ENCODE measurements at places on chromosomes 16 and 17.

DNA sequence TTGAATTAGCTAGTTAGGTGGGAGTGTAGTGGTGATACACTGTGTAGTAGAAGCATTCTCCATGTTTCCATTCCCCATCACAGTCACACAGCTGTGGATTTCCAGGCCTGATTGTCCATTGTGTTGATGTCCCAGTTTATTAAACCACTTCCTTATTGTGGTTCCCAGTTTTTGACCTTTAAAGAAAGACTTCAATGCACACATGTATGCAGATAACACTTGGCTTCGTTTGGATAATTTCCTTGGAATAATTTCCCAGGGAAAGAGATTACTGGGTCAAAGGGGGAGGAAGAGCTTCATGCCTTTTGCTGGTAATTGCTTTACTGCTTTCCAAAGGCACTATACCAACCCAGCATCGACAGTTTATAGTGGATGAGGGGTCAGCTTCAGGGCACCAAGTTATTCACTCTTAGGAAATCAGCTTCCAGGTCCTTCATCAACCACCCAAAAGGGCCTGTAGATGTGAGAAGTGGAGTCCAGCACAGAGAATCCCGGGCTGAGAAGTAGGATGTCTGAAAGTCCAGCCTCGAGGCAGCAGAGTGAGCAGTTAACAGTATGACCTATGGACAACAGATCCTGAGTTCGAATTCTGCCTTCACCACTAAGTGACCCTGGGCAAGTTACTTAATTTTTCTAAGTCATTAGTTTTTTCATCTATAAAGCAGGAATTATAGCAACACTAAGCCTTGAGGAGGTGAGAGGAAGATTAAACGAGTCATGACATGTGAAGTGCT, 31.3 kb upstream of the TNS4 start:
- H3K4me1 ChIP-seq, result peaks cover 60% of the 10 kb centered on the region
- H3K36me3 ChIP-seq, result no peaks in the 10 kb centered on the region
- no peak for DNase-seq
- H3K4me3 ChIP-seq, result no peak overlapping the region
- H3K27ac ChIP-seq, result peak overlapping the region; percentile 71
- H3K27me3 ChIP-seq, result no peaks in the 10 kb centered on the region

GRCh38 chr17:40371261-40371929, 6.9 kb upstream of the GJD3 start:
- H3K4me3 ChIP-seq, result no peak overlapping the region
- no peak overlapping the region for H3K27ac ChIP-seq
- DNase-seq, result no peak
- H3K4me1 ChIP-seq, result no peaks in the 10 kb centered on the region
- H3K36me3 ChIP-seq, result no peaks in the 10 kb centered on the region
- H3K27me3 ChIP-seq, result peaks cover 11% of the 10 kb centered on the region

- H3K36me3 ChIP-seq, result no peaks in the 10 kb centered on the region
- peaks cover 70% of the 10 kb centered on the region for H3K4me1 ChIP-seq
- peak overlapping the region; percentile 99 for H3K27ac ChIP-seq
- H3K27me3 ChIP-seq, result no peaks in the 10 kb centered on the region
These were observed 845 bp downstream of the SP2 start for GRCh38 chr17:47896672-47897490.

GRCh38 chr16:57096192-57096591, 3.8 kb downstream of the CPNE2 start:
- no peak overlapping the region for H3K4me3 ChIP-seq
- no peaks in the 10 kb centered on the region for H3K36me3 ChIP-seq
- no peak overlapping the region for H3K27ac ChIP-seq
- H3K4me1 ChIP-seq, result peaks cover 54% of the 10 kb centered on the region
- H3K27me3 ChIP-seq, result no peaks in the 10 kb centered on the region
- DNase-seq, result no peak

DNA sequence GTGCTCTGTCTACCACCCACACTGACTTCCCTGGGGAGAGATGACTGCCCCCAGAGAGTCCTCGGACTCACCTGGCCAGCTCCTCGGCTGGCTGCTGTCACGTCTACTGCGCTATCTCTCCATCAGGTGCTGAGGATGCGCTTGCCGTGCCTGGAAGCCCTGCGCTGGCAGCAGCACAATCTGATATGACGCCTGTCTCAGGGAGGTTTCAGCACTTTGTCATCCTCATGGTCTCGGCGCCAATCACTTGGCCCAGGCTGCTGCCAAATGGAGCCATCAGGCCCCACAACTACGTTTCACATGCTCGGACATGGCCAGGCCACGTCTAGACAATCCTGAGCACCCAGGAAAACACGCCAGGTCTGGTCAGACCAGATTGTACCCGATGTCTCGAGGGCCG, 46.7 kb downstream of the FOXL1 start:
- no peak for DNase-seq
- no peaks in the 10 kb centered on the region for H3K36me3 ChIP-seq
- H3K27ac ChIP-seq, result no peak overlapping the region
- peaks cover 48% of the 10 kb centered on the region for H3K27me3 ChIP-seq
- no peak overlapping the region for H3K4me3 ChIP-seq
- H3K4me1 ChIP-seq, result no peaks in the 10 kb centered on the region

- peaks cover 13% of the 10 kb centered on the region for H3K4me1 ChIP-seq
- H3K4me3 ChIP-seq, result no peak overlapping the region
- no peaks in the 10 kb centered on the region for H3K36me3 ChIP-seq
- H3K27ac ChIP-seq, result peak overlapping the region; percentile 79
These were observed 8.9 kb downstream of the GNGT2 start for GRCh38 chr17:49201481-49201927.

- no peak overlapping the region for H3K4me3 ChIP-seq
- no peak for DNase-seq
- H3K27me3 ChIP-seq, result no peaks in the 10 kb centered on the region
- H3K4me1 ChIP-seq, result peaks cover 9% of the 10 kb centered on the region
- peaks cover 96% of the 10 kb centered on the region for H3K36me3 ChIP-seq
These were observed 20.9 kb downstream of the AKTIP start for GRCh38 chr16:53482123-53482522.

- H3K4me3 ChIP-seq, result no peak overlapping the region
- H3K27ac ChIP-seq, result no peak overlapping the region
- no peaks in the 10 kb centered on the region for H3K36me3 ChIP-seq
- DNase-seq, result no peak
- peaks cover 50% of the 10 kb centered on the region for H3K27me3 ChIP-seq
These were observed 93.4 kb upstream of the CBX4 start for GRCh38 chr17:79932451-79933306.

DNA sequence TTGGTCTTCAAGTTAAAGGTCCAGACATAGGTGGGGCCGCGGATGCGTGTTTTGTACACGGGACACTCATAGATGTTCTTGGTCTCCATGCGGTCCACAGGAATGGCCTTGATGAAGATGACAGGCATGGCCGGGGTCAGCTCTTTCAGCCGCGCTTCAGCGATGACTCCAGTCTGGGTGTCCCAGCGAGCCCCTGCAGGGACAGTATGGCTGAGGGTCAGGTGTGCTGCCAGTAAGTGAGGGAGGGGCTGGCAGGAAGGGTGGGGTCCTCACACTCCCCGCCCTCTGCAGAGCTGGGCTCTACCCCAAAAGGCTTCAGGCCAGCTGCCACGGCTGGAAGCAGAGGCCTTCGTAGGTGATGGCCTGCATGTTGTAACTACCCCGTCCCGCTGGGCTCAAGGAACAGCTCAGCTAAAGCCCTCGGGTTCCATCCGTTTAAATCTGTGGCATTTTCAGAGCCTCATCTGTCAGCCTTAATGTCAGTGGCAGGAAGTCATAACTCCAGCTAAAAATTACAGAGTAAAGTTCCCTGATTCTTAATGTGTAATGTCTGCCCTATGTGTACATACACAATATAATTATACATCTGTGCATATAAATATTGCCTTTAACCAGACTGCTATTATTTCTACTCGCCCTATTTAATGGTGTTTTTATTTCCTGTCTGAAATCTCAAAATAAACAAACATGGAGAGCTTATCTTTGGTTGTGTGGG, 45.7 kb downstream of the PGS1 start:
- peaks cover 65% of the 10 kb centered on the region for H3K36me3 ChIP-seq
- peaks cover 55% of the 10 kb centered on the region for H3K4me1 ChIP-seq
- no peak overlapping the region for H3K4me3 ChIP-seq
- DNase-seq, result no peak
- H3K27ac ChIP-seq, result no peak overlapping the region

- no peak overlapping the region for H3K4me3 ChIP-seq
- DNase-seq, result no peak
- H3K36me3 ChIP-seq, result peaks cover 17% of the 10 kb centered on the region
- H3K27me3 ChIP-seq, result no peaks in the 10 kb centered on the region
- no peak overlapping the region for H3K27ac ChIP-seq
- H3K4me1 ChIP-seq, result no peaks in the 10 kb centered on the region
These were observed 19.1 kb upstream of the ZNF594 start for GRCh38 chr17:5210614-5211252.

DNA sequence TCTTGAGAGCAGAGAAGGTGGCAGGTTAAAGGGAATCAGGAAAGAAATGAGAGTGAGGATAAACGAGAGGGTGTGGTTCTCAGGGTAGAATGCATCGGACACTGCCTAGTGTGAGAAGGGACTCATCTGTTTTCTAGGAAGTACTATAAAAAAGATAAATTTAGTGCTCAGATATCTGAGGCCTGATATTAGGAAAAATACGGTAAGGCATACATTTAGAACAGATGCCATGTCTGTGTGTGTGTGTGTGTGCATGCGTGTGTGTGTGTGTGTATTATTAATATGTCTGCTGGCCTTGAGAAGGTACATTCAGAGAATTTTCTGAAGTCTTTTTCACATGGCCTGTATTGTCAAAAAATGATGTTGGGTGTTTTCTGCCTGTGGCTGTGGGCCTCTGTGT, 414.8 kb downstream of the MAF start:
- no peak for DNase-seq
- no peak overlapping the region for H3K4me3 ChIP-seq
- peak overlapping the region; percentile 39 for H3K27ac ChIP-seq
- no peaks in the 10 kb centered on the region for H3K36me3 ChIP-seq
- no peaks in the 10 kb centered on the region for H3K27me3 ChIP-seq

DNA sequence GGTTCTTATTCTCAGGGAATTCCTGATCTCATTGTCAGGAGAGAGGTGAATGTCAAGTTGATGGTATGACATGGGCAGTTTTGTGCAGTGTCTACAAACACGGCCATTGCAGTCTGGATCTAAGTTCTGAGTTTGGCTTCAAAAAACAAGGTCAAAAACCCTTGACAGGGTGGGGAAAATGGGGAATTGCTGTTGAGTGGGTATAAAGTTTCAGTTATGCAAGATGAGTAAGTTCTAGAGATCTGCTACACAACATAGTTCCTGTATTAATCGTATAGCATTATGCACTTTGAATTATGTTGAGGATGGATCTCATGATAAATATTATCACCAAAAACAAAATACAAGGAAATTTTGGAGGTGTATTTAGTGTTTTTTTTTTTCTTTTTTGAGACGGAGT, 36.6 kb upstream of the CARMIL2 start:
- no peak for DNase-seq
- peaks cover 29% of the 10 kb centered on the region for H3K36me3 ChIP-seq
- H3K27me3 ChIP-seq, result no peaks in the 10 kb centered on the region

DNA sequence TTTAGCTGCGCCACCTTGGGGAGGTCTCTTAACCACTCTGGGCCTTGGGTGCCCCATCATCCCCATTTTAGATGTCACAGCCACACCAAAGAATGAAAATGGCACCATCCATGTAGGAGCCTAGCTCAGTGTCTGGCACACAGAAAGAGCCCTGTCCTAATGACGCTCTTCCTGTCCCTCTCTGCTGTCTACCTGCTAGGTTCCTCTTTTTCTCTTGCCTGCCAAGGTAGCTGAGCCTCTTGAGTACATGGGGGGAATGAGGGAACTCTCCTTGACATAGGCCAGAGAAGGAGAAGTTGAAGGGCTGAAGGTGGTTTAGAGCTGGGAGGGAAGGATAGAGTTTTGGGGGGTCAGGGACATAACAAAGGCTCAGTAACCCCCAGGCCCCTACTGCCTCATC, 1.8 kb downstream of the RUNDC3A start:
- no peaks in the 10 kb centered on the region for H3K36me3 ChIP-seq
- no peak overlapping the region for H3K4me3 ChIP-seq
- no peak for DNase-seq
- H3K27me3 ChIP-seq, result peaks cover 78% of the 10 kb centered on the region

Data from left ventricle myocardium inferior (tissue), 1 donor.